Activated CD4-positive, alpha-beta T cell treated with anti-CD3 and anti-CD28 coated beads, Interleukin-2, amount 50 U/mL, for 4 hours (primary cell): ENCODE measurements at places on chromosomes 2 and 18.
A peak's percentile ranks its signal among the peaks of the same experiment; 100 is the strongest.

DNA sequence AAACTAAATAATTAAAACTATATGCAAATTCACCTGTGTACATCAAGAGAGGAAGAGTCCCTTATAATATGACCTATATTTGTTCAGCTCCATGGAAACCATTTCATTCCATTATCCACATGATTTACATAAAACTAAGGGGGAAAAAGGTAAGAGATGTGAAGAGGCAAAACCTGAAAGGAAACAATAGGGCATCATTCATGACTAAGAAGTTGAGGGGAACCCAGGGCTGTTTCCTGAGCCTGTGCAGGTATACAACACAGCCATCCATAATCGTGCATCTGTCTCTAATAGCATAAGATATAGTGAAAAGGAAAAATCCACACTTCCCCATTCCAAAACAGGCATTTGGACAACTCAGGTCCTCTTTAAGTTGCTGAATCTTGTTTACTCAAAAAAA is 151.3 kb downstream of the NR4A2 start:
- no peak for DNase-seq

DNA sequence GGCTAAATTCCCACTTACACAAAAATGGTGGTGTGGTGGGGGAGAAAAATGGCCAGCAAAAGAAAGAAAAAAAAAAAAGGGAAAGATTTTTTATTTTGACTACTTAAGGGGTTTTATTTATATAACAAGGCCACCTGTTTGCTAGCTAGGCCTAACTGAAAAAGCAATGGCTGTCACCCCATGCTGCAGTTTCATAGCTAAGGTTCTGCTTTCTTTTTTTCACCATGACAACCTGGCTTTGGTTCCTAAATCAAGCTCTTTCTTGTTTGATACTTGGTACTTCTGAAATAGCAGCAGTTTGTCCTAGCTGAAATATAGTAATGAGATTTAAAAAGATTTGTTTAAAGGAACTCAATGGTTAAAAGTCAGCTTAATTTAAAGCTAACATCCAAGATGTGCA is 433.2 kb upstream of the MEX3C start:
- DNase-seq, result no peak

DNA sequence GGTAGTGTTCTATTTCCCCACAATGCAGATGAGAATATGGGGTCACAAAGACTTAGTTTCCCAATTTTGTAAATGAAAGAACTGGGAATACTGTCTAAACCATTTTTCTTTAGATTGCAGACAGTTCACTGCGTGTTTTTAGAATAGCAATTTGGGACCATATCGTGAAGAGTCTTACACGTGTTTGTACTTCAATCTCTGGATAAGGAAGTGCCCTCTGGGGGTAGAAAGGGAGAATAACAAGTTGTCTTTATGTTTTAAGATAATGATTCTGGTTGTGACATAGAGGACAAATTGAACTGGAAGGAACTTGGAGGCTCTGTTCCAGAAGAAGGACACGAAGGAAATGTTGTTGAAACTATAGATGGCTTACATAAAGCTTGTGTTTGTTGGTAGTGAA is 457.7 kb downstream of the CBLN2 start:
- no peak for DNase-seq

- DNase-seq, result no peak
Observed at GRCh38 chr2:237092920-237093781, 7.5 kb downstream of the COPS8 start.

DNA sequence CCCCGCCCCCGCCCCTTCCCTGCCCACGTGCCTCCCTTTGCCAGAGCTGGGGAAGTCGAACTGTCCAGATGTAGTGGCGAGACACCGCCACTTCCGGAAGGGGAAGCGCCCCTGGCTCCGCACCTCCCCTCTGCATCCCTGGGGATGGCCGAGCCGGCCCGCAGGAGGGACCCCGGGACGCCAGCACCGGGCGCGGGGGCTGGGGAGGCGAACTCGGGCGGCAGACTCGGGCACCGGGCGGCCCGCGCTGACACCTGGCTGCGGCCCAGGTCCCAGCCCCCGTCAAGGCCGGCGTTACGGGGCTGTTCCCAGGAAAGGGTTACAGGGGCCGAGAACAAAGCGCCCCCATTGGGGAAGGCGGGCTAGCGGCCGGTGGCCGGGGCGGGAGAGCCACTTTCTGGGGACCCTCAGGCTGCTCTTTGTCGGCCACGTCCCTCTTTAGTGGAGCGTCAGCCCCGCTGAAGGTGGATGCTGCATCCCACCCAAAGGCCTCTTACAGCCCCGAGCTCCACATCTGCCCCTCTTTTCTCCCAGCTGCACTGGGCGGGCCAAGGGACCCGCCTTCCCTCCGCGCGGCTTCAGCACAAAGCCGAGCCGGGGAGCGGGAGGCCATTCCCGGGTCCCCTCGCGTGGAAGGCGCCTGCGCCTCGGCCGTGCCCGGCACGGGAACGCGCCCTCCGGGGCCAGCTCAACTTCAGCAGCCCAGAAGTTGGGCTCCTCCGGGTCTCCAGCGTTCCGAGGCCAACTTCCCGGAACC is 1.3 kb downstream of the SDC1 start:
- no peak for DNase-seq

GRCh38 chr2:47783486-47784351 is 774 bp downstream of the MSH6 start:
- DNase-seq, result peak; percentile 54

GRCh38 chr2:168215813-168216212 is 31.6 kb downstream of the STK39 start:
- no peak for DNase-seq

DNA sequence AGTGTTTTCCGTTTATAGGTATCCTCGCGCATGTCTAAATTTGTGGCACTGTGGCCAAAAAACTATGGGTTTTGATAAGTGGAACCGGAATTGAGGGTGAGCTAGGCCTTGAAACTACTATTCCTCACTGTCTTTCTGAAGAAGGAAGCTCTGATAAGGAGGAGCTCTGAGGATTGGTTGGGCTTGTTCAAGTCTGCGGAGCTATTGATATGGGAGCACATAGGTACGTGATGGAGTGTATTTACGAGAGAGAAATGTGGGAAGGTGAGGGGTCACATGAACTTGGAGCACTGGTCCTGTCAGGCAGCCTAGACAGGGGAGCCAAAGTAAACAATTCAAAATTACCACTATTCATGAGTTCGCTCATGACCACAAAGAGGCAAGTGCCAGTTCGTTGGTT is 131.4 kb downstream of the BABAM2 start:
- no peak for DNase-seq

- no peak for DNase-seq
Observed at GRCh38 chr2:45585267-45585861, 25.7 kb downstream of the SRBD1 start.
